ENCODE measurements at places on chromosomes 5 and 9.

GRCh38 chr9:116370556-116370955 lies 217.0 kb downstream of the PAPPA start:
- no peak for DNase-seq

DNA sequence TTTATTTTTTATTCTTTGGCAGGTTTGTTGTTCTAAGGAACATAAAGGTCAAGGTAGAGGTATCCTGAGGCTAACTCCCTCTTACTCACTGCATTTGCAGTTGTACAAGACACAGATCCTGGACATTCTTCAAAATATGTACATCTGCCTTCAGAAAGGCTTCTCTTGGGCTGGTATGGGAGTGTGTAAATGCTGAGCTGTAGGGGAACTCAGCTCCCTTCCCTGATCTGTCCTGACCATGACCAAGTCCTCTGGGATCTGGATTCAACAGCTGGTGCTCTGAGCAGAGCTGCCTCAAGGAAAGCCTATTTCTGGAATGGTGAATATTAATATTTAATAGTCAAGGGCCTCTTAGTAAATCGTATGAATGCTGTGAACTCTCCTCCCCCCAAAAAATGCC lies 117.4 kb downstream of the PRKACG start:
- DNase-seq, result peak; percentile 7

DNA sequence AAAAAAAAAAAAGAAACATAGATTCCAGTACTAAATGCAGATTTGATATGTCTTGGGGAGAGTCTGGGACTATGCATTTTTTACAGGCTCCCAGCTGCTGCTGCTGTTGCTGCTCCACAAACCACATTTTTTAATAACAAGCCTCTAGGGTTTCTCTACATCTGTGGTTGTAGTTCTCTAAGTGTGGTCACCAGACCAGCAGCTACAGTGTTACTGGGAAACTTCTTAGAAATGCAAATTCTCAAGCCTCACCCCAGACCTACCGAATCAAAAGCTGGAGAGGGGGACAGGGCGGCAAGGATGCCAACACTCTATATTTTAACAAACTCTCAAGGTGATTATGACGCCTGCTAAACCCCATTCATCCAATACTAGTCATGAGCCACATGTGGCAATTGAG lies 293.4 kb upstream of the PTGER4 start:
- DNase-seq, result peak; percentile 68

DNA sequence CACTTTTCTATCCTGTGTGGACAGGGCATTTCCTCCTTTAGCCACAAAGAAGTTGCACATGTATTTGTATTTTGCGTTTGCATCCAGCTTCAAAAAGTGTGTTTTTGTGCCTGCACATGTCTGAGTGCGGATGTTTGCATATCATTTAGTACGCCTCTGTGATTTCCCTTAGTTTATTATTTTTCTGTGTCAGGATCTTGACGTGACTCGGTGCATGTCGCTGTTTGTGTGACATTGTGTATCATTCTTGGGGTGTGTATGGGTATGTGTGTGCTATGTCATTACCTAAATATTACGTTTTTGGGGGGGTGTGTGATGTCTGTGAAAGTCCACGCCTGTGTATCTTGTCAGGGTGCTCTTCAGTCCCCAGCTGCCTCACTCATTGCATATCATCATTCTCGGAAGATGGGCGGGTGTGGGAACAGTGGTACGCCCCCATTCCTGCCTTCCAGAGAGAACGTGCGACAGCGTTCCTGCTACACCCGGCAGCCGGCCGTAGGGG lies 416 bp upstream of the PAIP2 start:
- DNase-seq, result no peak

- peak; percentile 46 for DNase-seq
Observed at GRCh38 chr5:74903165-74903787, 37.1 kb upstream of the FAM169A start.

GRCh38 chr5:76544268-76544926 lies 78.8 kb downstream of the F2RL2 start:
- peak; percentile 81 for DNase-seq

- DNase-seq, result no peak
Observed at GRCh38 chr5:120365656-120366446, 98.2 kb upstream of the PRR16 start.

DNA sequence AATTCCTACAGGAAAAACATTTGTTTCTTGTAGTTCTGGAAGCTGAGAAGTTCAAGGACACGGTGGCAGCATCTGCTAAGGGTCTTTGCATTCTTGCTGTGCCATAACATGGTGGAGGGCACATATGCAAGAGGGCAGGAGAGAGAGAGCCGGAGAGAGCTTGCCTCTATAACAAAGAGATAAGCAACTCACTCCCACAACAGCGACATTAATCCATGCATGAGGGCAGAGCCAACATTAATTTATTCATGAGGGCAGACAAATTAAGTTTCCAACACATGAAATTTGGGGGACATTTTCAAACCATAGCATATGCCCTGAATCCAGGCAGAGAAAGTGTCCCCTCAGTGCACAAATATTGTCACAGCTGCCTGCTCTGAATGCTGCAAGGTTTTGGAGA lies 4.4 kb upstream of the GTF3C5 start:
- no peak for DNase-seq

DNA sequence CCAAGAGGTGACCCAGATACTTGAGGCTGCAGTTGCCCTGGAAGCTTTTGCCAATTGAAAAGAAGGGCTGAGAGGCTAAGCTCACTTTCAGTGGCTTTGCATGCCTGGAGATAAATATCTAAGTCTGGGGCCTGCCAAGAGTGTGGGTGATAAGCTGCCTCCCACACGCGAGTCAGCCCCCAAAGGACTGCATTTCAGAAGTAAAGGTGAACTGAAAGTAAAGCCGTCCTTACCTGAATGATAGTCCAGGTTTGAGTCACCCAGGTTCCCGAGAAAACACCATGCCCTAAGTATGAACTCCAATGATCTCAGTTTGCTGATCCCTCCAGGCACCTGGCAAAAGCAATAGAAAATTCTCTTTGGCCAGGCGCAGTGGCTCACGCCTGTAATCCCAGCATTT lies 22.5 kb upstream of the N4BP3 start:
- DNase-seq, result no peak

DNA sequence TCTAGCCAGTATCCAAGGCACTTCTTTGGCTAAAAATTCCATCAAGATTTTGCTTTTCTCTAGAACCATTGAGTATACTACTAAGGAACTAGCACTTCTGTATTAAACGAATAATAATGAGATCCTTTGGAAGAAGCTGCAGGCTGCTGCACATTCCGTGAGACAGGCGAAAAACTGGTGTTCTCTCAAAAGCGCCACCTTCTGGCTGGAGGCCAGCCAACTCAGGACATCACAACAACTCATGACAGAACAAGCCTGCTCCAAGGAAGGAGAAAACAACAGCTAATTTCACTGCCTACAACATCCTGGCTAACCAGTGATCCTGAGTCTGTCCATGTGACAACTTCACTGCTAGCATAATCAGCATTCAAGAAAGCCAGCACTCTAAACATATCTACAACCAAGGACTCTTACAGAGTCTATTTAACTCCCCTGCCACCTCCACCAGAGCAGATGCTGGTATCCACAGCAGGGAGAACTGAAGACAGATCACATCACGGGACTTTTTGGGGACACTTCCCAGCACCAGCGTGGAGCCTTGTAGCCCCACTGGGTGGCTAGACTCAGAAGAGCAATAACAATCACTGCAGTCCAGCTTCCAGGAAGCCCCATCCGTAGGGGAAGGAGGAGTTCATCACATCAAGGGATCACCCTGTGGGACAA lies 150.5 kb downstream of the YTHDC2 start:
- no peak for DNase-seq

DNA sequence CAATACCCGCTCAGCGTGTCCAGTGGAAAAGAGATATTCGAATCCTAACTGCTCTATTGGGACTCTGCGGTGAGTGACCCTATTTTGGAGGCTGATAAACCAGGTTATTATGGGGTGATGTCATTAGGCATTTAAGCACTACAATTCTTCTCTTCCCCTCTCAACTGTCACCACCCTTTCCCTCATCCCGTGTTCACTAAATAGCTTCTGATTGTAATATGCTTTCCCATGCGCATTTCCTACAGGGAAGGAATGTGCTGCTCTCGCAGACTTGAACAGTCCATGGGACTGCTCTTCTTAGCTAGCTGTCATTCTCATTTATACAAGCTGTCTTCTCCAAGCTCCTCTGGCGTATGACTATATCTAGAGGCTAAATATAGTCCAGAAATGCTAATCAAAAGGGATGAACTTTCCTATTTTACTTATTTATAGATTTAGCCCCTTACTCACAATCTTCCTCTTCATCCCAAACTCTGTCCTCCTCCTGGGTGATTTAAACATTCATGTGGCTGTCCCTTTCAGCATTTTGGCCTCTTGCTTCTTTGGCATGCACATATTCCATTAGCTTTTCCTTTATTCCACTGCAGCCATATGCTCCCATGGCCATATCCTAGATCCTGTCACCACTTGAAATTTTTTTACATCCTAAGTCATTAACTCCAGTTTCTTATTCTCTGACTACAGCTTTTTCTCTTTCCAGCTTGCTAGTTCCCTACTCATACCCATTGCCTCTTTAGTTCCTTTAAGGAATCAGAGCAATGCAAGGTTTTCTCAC lies 39.6 kb upstream of the CSNK1G3 start:
- no peak for DNase-seq

DNA sequence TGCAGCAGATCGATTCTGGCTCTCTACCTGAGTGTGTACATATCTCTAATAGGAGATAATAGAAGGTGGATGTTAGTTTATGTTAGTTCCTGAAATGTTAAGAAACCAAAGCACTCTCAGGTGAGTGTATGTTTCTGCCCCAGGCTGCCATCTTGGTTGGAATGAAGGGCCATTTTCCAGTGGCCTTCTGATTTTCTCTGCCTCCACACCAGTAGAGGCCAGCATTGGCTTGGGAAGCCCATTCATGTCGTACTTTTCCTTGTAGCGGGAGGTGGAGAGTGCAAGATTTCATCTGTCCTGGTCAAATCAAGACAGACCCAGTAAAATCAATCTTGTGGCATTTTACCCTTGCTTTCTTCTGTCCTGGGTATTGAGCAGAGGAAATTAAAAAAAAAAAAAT lies 91.0 kb downstream of the GAS1 start:
- DNase-seq, result no peak

DNA sequence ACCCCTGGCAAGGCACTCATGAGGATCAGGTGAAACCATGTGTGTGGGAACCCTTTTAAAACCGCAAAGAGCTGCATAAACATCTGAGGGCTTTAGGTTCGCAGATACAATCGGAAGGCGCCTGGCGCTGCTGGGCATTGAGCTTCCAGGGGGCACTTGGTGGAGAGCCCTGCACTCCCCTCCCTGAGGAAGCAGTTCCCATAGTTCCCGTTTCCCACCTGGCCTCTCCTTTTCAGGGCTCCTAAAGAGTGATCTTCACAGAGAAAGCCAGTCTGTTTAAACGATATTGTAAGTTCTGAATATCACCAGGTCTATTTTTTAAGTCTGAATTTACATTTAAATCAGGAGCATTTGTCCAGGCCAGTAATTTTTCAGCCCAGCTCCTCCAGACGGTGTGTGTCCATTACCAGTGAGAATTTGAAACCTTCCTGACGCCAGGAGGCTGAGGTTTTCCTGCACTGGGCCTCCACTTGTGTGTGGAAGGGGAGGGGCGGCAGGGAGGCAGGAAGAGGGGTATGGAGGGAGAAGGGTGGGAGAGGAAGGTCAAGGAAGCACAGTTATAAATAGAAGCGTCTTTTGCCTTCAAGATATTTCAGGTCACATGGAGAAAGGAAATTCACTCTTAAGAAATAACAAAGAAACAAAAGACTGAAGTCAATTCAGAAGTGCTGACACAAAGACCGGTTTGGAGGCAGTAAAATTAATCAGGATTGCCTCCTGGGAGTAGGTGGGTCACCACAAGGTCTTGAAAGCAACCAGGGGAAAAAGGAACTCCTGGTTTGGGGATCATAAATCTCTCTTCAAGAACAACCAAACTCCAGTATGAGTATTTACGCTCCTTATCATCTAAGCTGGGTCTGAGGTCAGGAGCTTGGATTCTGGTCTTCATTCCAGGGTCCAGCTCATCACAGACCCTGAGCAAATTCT lies 14.3 kb upstream of the MGAT1 start:
- peak; percentile 59 for DNase-seq

DNA sequence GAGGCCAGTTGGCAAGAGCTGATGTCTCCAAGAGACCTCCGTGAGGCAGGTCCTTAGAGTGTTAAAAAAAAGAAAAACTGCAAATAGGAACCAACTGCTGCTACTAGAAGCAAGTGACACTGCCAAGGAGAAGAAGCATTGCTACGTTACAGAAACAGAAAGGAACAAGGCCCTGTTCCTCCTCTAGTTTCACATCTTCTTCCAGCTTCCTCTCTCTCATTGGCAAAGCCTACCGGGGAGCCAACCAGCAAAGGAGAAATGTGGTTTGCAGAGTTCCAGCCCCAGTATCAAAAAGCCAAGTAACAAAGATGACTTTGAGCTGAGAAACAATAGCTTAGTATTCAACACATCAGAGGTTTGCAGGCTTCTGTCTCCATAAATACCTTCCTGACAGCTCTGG lies 145.9 kb downstream of the PRELID2 start:
- DNase-seq, result no peak

DNA sequence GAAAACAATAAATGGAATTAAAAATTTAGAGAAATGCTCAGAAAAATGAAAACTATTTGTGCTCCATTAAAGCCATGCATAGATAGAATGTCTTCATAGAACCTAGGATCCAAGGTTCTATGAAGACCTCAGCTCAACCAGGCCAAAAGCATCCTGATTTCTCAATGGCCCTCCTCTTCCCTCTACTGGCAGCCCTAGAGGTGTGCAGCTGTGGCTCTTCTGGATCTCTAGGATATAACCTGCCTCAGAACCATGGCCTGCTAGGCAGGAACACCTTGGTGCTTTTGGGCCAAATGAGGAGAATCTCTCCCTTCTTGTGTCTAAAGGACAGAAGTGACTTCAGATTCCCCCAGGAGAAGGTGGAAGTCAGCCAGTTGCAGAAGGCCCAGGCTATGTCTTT lies 15.1 kb downstream of the IFNA1 start:
- DNase-seq, result no peak

- DNase-seq, result no peak
Observed at GRCh38 chr5:42360616-42361314, 62.5 kb upstream of the GHR start.

All from natural killer cell (primary cell).